Stimulated activated CD4-positive, alpha-beta T cell treated with anti-CD3 and anti-CD28 coated beads, Interleukin-1b, Interleukin-23, amount 100 ng/mL, for 4 hours (primary cell): ENCODE measurements at places on chromosomes 1 and 21.

DNA sequence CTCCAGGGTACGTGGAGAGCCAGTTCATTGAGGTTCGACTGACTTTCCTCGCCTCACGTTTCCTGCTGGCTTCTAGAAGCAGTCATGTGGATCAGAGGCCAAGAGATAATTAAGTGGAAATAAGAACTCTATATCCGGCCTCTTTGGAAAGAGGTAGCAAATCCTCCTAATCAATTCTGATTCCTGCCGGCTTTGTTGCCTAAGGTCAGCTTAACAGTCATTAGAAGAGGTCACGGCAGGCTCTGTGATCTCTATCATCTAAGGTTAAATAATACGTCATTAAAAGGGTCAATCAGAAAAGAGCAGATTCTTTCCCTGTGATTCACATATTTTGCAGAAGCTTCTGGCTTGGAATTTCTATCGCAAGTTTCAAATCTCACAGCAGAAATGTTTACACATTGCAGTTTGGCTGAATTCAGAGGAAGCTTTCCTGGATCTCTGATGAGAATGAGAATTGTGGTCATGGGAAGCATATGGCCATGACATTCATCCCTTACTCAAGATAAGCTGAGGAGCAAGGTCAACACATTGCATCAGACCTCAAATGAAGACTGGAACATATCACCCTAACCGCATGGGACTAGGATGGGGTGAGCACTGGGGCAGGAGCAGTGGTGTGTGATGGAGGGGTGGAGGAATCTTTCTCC, 189.4 kb downstream of the PBX1 start:
- no peak for DNase-seq

DNA sequence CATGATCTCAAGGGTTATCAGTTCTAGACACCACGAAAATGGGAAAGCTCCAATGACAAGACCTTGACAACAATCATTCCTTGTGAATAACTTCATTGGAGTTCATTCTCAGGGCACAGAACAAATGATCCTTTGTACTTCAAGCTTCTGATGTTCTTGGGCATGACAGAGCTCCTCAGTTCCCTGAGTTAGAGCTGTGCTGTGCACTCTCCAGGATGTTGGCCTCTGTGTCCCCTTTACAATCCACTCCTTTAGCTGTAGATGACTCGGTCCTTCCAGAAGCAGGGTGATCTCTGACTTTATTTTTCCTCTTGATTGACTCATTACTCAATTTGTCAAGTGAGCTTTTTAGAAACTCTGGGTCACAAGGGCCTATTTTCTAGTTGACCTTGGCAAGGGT, 3.9 kb upstream of the FAM78B start:
- DNase-seq, result no peak

DNA sequence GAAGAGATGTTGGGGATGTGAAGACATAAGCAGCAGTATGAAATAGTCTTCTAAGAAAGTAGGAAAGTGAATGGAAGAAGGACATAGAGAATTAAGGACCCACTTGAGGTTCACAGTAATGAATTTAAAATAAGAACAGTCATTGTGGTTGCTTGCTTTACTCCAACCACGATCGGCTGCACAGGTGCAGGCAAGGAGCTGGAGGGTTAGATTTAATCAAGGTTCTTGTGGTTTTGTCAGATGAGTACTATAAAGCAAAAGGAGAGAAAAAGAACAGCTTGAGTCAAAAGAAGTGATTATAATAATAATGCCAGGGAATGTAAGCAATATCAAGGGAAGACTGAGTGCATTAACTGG, 46.1 kb upstream of the RBM34 start:
- no peak for DNase-seq

DNA sequence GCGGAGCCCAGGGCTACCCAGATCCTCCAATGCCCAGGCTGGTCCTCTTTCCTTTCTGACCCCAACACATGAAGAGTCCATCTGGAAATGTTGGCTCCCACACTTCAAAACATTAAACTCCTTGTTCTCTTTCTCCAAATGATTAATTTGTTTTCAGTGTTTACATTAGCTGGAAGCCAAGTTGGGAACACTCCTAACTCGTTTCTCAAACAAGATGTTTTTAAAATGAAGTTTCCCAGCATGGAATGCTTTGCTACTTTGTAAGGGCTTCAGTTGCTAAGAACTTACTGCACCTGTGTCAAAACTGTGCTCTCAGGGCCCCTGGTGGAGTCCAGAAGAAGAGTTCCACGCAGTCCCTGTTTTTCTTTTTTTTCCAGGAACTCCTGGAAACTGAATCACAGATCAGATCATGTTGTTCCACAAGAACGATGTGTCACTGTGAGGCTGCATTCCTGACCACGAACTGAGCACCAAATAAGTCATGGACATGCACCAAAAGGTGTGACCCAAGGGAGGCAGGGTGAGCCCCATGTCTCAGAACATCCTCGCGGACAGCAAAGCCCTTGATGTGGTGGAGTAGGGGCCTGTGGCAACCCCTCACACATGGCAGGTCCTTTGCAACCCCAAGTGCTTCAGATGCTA, 257.3 kb downstream of the KCNJ6 start:
- DNase-seq, result no peak

DNA sequence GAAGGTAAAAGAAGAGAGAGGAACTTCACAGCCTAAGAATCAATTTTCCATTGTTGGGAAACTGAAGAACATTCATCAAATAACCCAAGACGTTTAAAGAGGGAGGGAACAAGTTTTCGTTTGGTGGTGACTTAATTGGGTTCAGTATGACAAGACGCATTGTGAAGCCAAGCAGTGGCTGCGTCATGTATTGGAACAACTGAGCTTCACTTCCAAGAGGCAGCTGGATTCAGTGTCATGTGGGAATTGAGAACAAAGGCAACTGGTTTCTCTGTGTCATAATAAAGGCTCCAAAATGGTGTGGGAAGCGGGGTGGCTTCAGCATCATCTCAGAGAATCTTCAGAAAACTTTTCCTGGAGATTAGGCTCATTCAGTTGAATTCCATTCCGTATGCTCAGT, 29.8 kb upstream of the RC3H1 start:
- no peak for DNase-seq

GRCh38 chr21:44337941-44338895, 972 bp downstream of the CFAP410 start:
- no peak for DNase-seq

- no peak for DNase-seq
Observed at GRCh38 chr1:116495535-116495934, 75.3 kb downstream of the CD58 start.

DNA sequence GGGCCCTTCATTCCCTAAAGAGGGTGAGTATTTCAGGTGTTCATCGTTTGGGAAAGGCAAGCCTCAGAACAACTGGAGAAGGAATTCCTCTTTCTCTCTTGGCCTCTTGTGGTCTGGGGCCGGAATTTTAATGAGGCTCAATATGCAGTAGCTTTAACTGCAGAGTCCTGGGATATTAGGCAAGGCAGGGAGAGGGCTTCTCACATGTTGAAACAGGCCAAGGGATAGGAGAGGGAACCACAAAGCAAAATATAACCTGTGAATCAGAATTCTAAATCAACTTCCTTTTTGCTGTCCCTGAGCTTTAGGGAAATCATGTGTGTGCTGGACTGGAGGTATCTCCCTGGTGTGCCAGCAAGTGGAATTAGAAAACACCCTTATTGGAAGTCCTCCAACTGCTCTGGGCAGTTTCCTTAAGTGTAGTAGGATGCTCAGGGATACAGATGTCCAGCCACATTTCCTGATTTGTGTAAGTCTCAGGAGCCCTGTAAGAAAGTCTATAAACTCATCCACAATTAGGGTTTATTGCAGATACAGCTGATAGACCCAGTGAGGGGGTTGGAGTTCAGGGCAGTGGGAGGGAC, 215.8 kb upstream of the ZRANB2 start:
- no peak for DNase-seq

GRCh38 chr1:211287218-211287617, 28.1 kb downstream of the RCOR3 start:
- DNase-seq, result no peak
